Caco-2 (cell line): ENCODE measurements at places on chromosomes 2 and 18. TPM values are rescaled to one million over a fixed set of nuclear protein-coding genes. Genes with fewer than 3 reads are reported as not detected.

DNA sequence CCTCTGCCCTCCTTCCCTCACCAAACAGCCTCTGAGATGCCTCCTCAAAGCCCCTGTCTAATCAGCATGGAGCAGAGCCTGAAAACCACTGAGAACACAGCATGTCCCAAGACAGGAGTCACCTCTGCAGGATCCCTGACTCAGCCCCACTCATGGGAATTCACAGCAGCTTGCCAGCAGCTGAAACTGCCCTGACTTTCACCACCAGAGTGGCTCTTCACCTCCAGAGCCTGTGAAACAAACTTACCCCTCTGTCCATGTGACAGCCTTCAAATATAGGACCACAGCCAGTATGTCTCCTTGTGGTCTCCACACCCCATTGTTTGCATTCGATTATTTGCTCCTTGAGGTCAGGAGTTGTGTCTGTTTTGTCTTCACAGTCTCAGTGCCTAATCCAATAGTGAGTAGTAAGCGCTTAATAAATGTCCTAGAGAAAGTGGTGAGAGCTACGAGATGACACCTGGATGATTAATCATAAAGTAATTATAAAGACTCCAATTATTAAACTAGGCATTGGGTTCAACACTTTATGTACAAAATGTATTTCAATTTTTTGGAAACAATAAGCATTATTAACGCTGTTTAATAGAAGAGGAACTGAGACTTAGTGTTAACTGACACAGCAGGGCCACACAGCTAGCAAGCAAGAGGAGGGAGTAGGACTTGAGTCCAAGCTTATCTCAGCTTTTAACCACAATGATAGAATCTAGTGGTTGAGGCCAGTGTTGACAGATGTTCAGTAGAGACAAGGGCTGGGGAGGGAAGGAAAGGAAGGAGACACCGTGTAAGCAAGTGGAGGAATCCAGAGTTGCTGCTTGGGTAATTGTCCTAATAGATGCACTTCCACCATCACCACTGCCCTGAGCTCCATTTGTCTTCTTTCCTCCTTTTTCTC is 358.7 kb upstream of the TNP1 start:
- no peak overlapping the region for H3K27ac ChIP-seq
- no peak for DNase-seq
- no peaks in the 10 kb centered on the region; the same call in 1 of the 2 replicates for H3K4me1 ChIP-seq
- no peaks in the 10 kb centered on the region for H3K27me3 ChIP-seq
- H3K36me3 ChIP-seq = no peaks in the 10 kb centered on the region
- H3K4me3 ChIP-seq = no peak overlapping the region

LTBP1 gene
- 64.2 and 64.9 TPM in 2 replicates for total RNA-seq

GRCh38 chr18:48127606-48128005 is 197.1 kb upstream of the SMAD2 start:
- no peaks in the 10 kb centered on the region for H3K4me1 ChIP-seq
- no peak overlapping the region for H3K4me3 ChIP-seq
- H3K27ac ChIP-seq = no peak overlapping the region
- DNase-seq = no peak

DNA sequence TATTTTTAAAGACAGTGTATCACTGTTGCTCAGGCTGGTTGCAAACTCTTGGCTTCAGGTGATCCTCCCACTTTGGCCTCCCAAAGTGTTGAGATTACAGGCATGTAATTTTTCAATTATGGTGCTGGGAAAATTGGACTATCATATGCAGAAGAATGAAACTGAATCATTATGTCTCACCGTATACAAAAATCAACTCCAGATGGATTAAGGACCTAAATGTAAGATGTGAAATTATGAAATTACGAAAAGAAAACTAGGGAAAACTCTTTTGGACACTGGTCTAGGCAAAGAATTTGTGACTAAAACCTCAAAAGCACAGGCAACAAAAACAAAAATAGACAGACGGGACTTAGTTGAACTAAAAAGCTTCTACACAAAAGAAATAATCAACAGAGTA is 31.2 kb downstream of the MAP3K2 start:
- H3K27ac ChIP-seq = no peak overlapping the region
- DNase-seq = no peak
- peaks cover 6% of the 10 kb centered on the region; the same call in 1 of the 2 replicates for H3K4me1 ChIP-seq
- no peaks in the 10 kb centered on the region for H3K36me3 ChIP-seq

STARD7 gene
- 214 and 224 TPM in 2 replicates for total RNA-seq

GRCh38 chr18:70415823-70416488 is 127.1 kb downstream of the SOCS6 start:
- peaks cover 11% of the 10 kb centered on the region; the same call in 1 of the 2 replicates for H3K4me1 ChIP-seq
- no peak for DNase-seq
- H3K4me3 ChIP-seq = no peak overlapping the region
- H3K27me3 ChIP-seq = no peaks in the 10 kb centered on the region
- H3K27ac ChIP-seq = no peak overlapping the region

DNA sequence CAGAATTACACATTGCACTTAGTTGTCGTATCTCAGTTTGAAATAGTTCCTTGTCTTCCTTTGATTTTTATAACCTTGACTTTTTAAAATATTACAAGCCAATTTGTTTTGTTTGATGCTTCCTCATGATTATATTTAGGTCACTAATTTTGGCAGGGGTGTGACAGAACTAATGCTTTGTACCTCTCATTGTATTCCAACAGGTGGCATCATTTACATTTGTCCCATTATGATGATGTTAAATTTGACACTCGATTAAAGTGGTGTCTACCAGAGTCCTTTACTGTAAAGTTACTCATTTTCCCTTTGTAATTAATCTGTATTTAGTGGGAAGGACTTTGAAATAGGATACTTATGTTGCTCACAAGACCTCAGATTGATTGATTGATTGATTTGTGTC is 21.5 kb upstream of the MFSD2B start:
- no peak overlapping the region for H3K27ac ChIP-seq
- H3K4me3 ChIP-seq = no peak overlapping the region
- H3K4me1 ChIP-seq = no peaks in the 10 kb centered on the region
- H3K36me3 ChIP-seq = no peaks in the 10 kb centered on the region

DNA sequence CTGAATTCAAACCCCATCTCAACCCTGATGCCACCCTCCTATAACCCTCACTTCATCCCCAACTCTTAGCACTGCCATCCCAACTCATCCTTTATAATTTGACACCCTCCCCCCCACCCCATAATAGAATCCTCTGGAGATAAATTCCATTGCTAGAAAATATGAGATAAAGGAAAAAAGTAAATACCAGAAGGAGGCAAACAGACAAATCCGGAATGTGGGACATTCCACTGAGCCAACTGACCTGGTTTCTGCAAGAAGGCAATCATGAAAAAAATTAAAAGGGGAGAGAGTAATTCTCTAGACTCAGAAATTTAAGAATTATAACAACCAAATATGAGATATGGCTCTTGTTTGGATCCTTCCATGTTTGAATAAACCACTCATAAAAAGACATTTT is 132.4 kb downstream of the CYP26B1 start:
- no peak overlapping the region for H3K4me3 ChIP-seq
- peaks cover 13% of the 10 kb centered on the region for H3K4me1 ChIP-seq
- no peak overlapping the region for H3K27ac ChIP-seq
- peak; percentile 34 for DNase-seq
- H3K27me3 ChIP-seq = no peaks in the 10 kb centered on the region

TXNDC2 gene
- total RNA-seq = not detected in 2 replicates

DSG1 gene
- not detected in 2 replicates for total RNA-seq

DNA sequence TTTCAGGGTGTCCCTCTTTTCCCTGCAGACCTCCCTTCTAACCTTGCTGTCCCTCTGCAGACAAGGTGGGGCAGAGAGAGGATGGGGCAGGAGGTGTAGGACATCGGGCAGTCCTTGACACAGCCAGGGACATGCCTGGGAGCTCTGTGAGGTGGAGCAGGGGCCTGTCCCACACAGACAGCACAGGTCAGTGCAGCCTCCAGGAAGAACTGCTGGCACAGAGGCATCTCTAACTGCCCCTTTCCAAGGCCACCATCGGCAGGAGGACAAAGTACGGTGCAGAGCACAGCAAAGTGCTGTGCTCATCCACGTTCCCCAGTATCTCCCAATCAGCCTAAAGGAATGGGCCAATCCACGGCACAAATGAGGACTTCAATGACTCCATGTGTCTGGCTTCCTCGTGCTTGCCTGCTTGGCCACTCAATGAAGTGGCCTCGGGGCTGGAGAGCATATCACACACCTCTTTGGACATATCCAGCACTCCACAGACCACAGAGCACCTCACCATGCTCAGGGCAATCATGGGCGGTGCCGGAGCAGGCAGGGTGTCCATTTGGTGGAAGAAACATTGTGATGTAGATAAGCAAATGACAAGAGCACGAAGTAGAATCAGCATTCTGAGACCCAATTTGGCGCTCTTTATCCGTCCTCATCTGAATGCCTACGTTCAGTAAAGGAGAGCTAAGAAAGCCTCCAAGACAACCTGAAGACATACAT is 11.9 kb downstream of the CHST10 start:
- H3K36me3 ChIP-seq = no peaks in the 10 kb centered on the region
- H3K4me1 ChIP-seq = no peaks in the 10 kb centered on the region
- no peak for DNase-seq
- H3K27ac ChIP-seq = no peak overlapping the region
- H3K4me3 ChIP-seq = no peak overlapping the region
- peaks cover 1% of the 10 kb centered on the region; the same call in 1 of the 2 replicates for H3K27me3 ChIP-seq

SERPINB4 gene
- total RNA-seq = not detected in 2 replicates

PAIP2B gene
- 9.1 and 9.9 TPM in 2 replicates for total RNA-seq

- H3K4me1 ChIP-seq = peaks cover 14% of the 10 kb centered on the region
- H3K4me3 ChIP-seq = no peak overlapping the region
- H3K36me3 ChIP-seq = no peaks in the 10 kb centered on the region
- no peak for DNase-seq
- H3K27ac ChIP-seq = no peak overlapping the region
- H3K27me3 ChIP-seq = no peaks in the 10 kb centered on the region
Measured at GRCh38 chr2:54030396-54030741, 59.6 kb upstream of the PSME4 start.

- 0 out of 2 replicates have a peak, but pooled peaks cover 4% of the 10 kb centered on the region for H3K4me1 ChIP-seq
- DNase-seq = no peak
- H3K27ac ChIP-seq = no peak overlapping the region
Measured at GRCh38 chr18:76995896-76996295, 136.7 kb downstream of the MBP start.

RAMP1 gene
- total RNA-seq = 1.6 and 2.2 TPM in 2 replicates

NDC80 gene
- total RNA-seq = 51.7 and 52.6 TPM in 2 replicates

DNA sequence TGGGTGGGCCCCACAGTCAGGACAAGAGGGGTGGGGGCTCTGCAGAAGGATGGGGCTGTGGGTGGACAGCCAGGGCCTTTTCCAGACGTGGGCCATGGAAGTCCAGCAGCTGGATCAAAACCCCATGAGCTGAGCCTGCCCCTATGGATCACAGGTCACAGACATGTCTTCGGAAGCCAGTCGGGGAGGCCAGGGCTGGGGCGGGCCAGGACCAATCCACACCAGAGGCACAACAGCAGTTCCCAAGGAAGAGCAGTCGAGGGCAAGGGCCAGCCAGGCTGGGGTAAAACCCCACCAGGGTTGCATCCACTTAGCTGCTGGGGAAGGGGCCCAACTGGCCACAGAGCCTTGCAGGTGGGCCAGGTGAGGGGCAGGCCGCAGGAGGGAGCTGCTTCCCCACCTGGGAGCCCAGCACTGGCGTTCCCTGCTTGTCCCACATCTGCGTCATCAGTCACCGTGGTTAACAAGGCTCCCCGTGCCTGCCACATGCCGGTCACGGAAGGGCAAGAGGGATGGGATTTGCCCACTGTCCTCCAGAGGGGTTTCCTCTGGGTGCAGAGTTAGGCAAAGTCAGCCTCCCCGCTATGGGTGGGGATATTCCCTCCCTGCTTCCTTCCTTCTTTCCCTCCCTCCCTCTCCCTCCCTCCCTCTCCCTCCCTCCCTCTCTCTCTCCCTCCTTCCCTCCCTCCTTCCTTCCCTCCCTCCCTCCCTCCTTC is 46.4 kb upstream of the ODC1 start:
- no peak overlapping the region for H3K4me3 ChIP-seq
- no peak overlapping the region for H3K27ac ChIP-seq
- DNase-seq = no peak
- H3K4me1 ChIP-seq = peaks cover 26% of the 10 kb centered on the region
- no peaks in the 10 kb centered on the region for H3K36me3 ChIP-seq

EVA1A gene
- total RNA-seq = 0.25 and 0.53 TPM in 2 replicates

GRCh38 chr18:69935319-69936190 is 12.1 kb downstream of the CD226 start:
- no peaks in the 10 kb centered on the region for H3K36me3 ChIP-seq
- no peaks in the 10 kb centered on the region for H3K4me1 ChIP-seq
- no peak for DNase-seq
- no peak overlapping the region for H3K4me3 ChIP-seq
- no peaks in the 10 kb centered on the region for H3K27me3 ChIP-seq

GRCh38 chr2:238140721-238141540 is 2.5 kb downstream of the KLHL30 start:
- no peaks in the 10 kb centered on the region for H3K27me3 ChIP-seq
- no peaks in the 10 kb centered on the region for H3K4me1 ChIP-seq
- no peak for DNase-seq
- H3K27ac ChIP-seq = no peak overlapping the region

DNA sequence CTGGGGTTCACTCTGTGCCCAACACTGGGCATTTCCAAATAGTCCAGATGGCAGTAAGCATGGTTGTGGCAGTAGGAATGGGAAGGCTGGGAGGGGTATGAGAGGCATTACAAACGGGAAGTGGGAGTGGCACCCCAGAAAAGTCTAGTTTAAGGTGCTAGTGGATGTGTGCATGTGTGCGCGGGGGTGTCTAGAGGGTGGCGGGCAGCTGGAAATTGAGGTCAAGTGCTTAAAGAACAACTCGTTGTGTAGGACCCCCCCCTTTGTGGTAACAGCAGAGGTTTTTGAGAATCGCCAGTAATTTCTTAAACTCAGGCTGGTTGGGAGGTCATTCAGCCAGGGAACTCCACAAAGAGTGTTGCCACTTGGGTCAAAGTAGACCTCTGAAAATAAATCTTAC is 69.9 kb downstream of the RHBDD1 start:
- no peaks in the 10 kb centered on the region for H3K4me1 ChIP-seq
- H3K36me3 ChIP-seq = no peaks in the 10 kb centered on the region
- no peak overlapping the region for H3K4me3 ChIP-seq
- no peak overlapping the region for H3K27ac ChIP-seq
- no peak for DNase-seq

DNA sequence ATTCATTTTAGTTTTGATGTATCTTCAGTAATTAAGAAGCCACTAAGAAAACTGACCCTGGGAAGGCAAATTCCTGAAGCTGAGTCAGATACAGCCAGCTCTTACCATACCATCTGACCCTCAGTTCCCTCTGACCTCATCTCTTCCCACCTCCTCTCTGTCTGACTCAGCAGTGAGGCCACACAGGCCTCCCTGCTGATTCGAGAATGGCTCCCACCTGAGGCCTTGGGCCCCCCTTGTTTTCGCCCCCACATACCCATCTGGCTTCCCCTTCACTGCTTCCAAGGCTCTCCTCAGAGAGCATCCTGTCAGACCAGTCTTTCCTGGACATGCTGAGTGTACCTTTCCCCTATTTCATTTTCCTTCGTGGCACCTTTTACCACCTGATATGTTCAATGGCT is 71.0 kb upstream of the CYP1B1 start:
- H3K27ac ChIP-seq = peak overlapping the region; percentile 84
- no peak overlapping the region for H3K4me3 ChIP-seq
- H3K4me1 ChIP-seq = peaks cover 13% of the 10 kb centered on the region
- H3K27me3 ChIP-seq = no peaks in the 10 kb centered on the region
- no peaks in the 10 kb centered on the region for H3K36me3 ChIP-seq
- DNase-seq = peak; percentile 26

SPHKAP gene
- not detected in 2 replicates for total RNA-seq
